ENCODE measurements at places on chromosomes 3 and 15.

GRCh38 chr3:112546216-112546759, 15.5 kb downstream of the ATG3 start:
- no peak for DNase-seq

GRCh38 chr15:37771465-37771864, 163.0 kb upstream of the TMCO5A start:
- no peak for DNase-seq

DNA sequence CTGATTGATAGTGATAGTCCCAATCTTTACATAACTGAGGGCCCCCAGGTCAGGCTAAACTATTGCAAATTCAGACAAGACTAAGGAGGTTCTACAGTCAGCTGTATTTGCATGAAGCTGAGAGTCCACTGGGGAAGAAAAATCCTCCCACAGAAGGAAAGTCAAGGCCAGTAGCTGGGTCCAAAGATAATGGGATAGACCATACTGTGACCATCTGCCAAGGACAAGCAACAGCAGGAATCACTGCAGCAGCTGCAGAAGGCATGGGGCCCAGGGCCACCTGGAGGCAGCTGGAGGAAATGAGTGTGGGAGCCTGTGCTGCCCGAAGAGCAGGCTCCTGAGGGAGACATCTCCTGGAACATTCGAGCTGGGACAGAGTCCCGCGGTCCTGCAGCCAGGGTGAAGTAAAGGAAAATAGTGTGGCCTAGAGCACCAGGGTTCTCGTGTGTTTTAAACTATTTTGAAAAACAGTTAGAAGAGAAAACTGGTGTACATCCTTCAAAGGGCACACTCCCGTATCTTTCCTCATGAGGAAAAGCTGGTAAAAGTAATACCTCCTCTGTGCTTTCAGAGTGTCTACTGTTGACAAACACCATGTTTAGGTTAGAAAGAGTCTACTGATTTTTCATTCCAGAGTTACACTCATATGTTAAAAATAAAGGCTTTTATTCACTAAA, 13.2 kb upstream of the TMEM212 start:
- no peak for DNase-seq

DNA sequence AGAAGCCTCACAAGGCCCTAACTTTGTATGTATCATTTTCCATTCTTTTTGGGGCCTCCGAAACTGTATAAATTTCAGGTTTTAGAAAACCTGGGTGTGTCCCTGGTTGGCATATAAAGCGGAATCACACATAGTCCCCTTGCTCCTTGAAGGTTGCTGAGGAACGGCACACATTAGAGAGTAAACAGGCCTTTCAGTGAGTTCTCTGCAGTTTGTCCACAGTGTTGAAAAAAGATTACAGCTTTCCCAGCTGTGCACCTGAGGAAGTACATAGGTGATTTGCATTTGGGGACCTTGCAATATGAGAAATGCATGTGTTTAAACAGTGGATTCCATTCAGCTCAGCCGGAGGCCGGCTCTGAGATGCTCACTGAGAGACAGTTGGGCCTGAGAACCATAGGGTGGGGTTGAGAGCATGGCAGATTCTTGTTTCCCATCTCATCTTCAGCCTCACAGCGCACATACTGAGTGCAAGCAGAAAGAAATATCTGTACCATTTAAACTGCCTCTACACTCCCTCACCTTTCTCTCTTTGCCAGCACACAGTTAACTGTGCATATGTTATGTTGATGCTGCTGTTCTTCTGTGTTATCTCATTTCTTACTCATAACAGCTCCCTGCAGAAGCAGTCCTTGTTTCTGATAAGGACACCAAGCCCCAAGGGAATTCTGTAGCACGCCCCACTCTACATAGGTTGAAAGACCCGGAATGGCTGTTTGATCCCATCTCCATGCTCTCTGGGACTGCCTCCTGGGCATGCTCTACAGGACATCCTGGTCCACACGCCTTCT, 60.4 kb downstream of the BOC start:
- no peak for DNase-seq

DNA sequence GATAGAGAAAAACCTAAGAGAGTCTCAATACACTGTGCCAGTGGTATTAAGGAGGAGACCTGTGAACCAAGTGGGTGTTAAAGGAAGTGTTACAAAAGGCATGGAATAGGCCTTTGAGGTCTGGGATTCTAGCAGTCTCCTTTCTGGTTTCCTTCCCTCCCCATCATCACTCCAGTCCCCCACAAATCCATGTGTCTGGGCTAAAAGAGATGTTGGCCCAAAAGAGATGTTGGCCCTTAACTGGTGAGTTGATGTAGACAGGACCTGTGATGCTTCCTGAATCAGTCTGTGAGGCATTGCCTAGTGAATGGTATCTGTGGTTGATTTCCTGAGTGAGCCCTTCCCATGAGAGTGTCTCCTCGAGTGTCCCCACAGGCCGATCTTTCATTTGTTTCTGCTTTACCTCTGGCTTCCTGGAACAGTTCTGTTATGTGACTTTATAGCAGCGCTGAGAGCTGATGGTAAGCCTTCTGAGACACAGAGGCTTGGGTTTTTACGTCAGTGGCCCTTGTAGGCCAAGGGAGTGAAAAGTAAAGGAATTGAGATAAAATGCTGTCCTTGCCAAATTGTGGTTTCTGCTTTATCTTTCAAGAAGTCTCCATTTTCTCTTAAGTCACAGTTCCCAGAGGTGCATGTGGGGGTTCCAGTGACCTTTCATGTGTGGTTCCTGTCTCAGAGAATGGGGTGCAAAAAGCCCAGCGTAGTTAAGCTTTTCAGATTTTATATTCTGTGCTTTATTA, 87.8 kb downstream of the KLHL25 start:
- no peak for DNase-seq

DNA sequence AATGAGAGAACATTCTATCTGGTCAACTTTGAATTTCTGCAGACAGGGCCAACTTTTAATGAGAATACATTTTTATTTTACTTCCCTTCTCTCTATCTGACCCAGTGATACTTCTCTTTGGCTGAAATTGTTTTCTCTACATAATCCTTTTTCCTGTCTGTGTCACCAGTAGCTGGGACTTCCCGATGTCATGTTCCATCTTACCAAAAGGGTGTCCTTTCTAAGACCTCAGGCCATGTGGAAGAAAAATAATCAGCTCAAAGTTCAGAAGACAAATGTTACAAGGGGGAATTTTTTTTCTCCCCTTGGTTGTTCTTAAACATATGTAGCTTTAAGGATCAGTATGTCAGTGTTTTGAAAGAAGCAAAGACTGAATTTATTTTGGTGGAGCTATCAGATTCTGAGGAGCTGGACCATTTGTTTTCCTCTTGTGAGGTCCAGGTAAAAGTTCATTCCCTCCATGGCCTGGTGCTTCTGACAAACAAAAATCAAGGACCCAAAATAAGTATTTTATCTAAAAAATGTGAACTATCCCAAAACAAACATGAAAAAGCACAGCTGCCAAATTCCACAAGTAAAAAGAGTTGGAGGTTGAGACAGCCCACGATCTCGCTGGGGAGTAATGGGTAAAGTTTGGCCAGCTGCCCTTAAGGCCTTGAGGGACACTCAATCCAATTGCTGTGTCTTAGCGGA, 859.4 kb upstream of the NR2F2 start:
- no peak for DNase-seq

- DNase-seq = no peak
Observed at GRCh38 chr15:87219650-87220615, 1036.6 kb downstream of the NTRK3 start.

GRCh38 chr3:7508821-7509220, 647.9 kb downstream of the GRM7 start:
- no peak for DNase-seq

DNA sequence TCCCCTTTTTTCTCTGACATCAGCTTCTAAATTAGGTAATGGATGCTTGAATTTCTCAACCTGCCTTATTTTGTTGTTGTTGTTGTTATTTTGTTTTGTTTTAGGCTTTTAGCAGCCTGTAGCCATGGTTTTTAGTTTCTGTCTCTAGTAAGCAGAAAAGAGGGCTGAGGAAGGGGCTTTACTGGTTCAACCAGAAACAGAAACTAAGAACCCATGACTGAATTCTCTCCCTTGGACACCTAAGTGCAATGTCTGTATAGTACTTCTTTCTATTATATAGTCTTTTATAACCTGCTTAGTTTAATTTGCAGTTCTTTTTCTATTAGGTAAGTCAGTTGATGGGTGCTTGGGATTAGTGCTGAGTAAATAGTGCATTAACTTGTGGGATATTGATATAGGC, 129.0 kb downstream of the BBX start:
- DNase-seq = no peak

DNA sequence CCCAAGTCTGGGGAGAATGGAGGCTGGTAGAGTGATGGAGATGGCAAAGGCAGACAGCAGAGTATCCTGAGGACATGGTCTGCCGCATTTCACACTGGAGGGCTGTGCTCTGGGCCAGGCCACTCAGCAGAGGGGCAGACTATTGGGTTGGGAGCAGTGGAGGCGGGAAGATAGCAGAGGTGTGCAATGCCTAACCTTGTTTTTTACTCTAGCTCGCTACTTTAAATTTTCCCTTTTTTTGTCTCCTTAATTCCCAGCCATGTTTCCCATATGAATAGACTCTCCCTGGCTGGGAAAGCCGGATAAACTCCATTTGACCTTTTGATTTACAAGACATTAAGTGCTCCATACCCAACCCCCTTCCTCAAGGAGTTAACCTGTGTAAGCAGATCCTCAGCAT, 33.5 kb upstream of the ST6GAL1 start:
- no peak for DNase-seq

- DNase-seq = no peak
Observed at GRCh38 chr3:177475356-177475665, 278.0 kb upstream of the TBL1XR1 start.

Measured in amniotic stem cell (primary cell).